ENCODE measurements at places on chromosomes 5 and 9.

- no peak for DNase-seq
Observed at GRCh38 chr9:83794051-83794450, 23.5 kb downstream of the GKAP1 start.

DNA sequence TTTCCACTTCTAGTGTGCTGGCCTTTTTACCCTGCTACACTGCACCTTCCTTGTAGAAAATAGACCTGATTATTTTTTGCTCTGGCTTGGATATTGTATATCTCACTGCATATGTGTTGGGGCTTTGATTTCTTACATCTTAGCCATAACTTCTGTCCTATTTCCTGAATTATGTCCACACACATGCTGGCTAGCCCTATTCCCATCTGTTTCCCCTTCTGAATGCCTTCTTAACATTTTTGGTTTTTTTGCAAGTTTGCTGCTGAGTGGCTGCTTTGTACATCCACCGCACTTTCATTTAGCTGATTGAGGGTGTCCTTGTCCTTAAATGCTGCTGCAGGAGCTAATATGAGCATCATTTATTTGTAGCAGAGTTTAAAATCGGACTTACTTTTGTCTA is 26.9 kb downstream of the CFAP95 start:
- DNase-seq = no peak

DNA sequence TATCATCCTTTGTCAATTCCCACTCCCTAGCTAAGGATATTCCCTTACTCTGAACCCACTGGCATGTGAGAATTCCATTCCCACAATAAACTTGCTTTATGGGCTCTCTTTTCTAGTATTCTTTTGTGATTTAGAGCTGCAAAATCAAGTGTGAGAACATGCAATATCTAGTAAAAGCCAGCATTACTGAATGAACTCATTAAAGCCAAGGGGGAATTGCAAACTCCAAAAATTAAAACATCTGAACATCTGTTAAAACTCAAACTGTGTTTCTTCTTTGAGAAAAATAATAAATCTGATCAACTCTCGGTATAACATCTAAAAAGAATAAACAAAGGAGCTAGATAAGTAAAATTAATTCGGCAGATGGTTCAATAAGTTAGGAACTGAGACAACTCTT is 53.1 kb upstream of the MPDZ start:
- no peak for DNase-seq

DNA sequence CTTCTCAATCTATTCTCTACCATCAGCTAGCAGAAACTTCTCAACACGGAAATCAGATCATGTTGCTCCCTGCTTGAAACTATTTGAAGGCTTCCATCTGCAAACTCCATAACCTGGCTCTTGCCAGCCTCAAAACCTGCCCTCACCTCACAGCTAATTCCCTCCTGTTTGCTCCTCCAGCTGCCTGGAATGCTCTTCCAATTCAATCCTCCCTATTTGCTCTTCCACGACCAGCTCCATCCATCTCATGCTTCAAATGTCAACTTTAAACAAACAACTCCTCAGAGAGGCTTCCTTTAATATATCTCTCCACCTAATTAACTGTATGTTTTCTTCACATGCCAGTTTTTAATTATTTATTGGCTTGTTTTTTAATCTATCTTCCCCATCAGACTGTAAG is 1.5 kb downstream of the PLAA start:
- DNase-seq = no peak

Measured in stimulated activated CD4-positive, alpha-beta T cell treated with anti-CD3 and anti-CD28 coated beads, Interleukin-1b, Interleukin-23, amount 100 ng/mL, for 4 hours (primary cell).